ENCODE measurements at places on chromosomes 7 and 10. TPM values are rescaled to one million over a fixed set of nuclear protein-coding genes. Genes with fewer than 3 reads are reported as not detected.

MTERF1 gene
- total RNA-seq, result 11.7 TPM

ING3 gene
- total RNA-seq, result 14.4 TPM

DNA sequence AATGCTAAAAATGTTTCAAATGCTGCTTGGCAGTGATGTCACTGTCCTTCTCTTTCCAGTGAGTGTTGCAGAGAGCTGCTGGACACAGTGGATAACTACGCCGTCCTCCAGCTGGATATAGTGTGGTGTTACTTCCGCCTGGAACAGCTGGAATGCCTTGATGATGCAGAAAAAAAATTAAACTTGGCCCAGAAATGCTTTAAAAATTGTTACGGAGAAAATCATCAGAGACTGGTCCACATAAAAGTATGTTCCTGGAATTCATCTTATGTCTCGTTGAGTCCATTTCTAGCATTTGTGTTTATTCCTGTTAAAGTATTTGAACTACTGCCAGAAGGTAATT lies 25.2 kb downstream of the NUB1 start:
- no peak for DNase-seq

ZNF467 gene
- 31.1 TPM for total RNA-seq

- no peak for DNase-seq
These were observed 7.8 kb downstream of the ELMO1 start for GRCh38 chr7:37440738-37441385.

GRCh38 chr7:31744294-31744874 lies 57.4 kb downstream of the PPP1R17 start:
- DNase-seq, result peak; percentile 63

GRCh38 chr10:7866176-7866575 lies 47.9 kb downstream of the TAF3 start:
- DNase-seq, result no peak

- no peak for DNase-seq
These were observed 2.0 kb downstream of the LCOR start for GRCh38 chr10:96834120-96834519.

FAM180A gene
- total RNA-seq, result 13.7 TPM

DNA sequence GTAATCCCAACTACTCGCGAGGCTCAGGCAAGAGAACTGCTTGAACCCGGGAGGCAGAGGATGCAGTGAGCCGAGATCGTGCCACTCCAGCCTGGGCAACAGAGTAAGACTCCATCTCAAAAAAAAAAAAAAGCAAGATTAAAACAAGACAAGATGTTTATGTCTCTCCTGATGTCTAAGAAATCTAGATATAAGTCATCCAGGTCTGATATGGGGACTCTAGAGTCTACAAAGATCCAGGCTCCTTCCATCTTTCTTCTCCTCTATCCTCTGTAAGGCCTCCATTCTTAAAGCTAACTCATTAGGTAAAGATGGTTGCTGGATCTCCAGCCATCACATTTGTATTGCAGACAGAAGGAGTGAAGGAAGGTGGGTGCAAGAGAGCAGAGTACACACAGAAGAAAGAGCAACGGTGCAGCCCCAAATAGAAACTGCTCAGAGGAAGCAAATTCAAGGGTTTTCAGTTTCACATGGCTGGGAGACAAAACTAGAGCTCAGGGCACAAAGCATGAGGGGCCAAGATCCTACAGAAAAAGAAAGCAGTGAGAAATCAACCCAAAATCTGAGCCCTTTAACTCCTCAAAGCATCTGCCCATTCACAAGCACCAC lies 57.6 kb downstream of the USP6NL start:
- no peak for DNase-seq

GRCh38 chr10:117968354-117969182 lies 78.2 kb downstream of the RAB11FIP2 start:
- no peak for DNase-seq

CLRN3 gene
- 40.8 TPM for total RNA-seq

OR2A1 gene
- not detected for total RNA-seq

GPR15LG gene
- total RNA-seq, result 0.32 TPM
